ENCODE measurements at places on chromosomes 5 and 9. TPM values are rescaled to one million over a fixed set of nuclear protein-coding genes. Genes with fewer than 3 reads are reported as not detected.
A peak's percentile ranks its signal among the peaks of the same experiment; 100 is the strongest.

GRCh38 chr5:133390416-133391353, 221.7 kb downstream of the FSTL4 start:
- DNase-seq = no peak

- no peak for DNase-seq
Measured at GRCh38 chr5:144202726-144203125, 32.1 kb downstream of the KCTD16 start.

DNA sequence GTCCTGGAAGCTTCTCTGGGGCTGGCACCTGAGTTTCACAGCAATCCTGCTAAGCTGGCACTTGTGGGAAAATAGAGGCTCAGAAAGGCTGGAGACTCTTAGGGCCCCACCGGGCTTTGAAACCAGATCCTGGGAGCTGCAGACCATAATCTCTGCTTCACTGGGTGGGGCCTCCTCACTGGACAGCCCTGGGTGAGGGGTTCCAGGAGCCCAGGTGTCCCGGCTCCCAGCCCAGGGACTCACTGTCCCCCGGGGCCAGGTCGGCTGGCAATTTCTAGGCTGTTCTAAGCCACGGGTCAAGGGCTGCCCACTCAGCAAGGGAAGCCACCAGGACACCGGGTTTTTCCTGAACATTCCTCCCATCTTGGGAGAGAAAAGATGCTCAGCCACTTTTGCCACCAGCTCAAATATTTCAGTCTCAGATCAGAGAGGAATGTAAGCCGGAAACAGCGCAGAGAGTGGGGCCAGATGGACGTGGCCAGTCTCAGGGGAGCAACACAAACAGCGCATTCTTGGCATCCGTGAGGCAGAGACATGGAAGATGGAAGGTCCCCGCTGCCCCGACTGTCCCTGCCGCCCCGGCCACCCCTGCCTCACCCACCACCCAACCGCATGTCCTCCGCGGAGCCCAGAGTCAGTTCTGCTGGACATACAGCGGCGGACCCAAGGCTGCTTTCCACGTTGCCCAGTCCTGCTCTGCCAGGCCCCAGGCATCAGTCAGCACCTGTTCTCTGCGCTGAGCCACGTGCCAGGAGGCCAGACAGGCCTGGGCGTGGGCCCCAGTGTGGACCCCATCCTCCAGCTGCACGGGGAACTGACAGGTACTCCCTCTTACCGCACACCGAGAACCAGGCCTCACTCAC, 72.6 kb downstream of the VAV2 start:
- no peak for DNase-seq

STPG3 gene
- total RNA-seq = not detected

GRCh38 chr5:33267801-33268200, 173.0 kb upstream of the TARS1 start:
- no peak for DNase-seq

DNA sequence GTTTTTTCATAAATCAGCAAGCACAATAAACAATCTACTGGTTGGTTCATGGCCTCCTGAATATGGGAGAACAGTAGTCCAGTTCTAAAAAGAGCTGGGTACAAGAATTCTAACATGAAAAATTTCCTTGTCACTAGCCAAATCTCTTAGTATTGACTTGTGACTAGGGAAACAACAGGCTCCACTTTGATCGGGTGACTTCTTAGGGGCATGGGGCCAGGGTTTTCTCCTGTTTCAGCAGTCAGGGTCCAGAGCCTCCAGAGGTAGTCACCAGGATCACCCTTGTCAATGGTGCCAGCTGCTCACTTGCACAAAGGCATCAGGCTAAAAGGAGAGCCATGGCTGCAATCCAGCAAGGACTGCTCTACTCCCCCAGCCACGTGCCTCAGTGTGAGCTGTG, 38.1 kb downstream of the LPAR1 start:
- DNase-seq = peak; percentile 22

SNX2 gene
- total RNA-seq = 37.3 TPM

All from left cardiac atrium (tissue), 4 donors.